Aorta (tissue), 5 donors: ENCODE measurements at places on chromosomes 4 and X. TPM values are rescaled to one million over a fixed set of nuclear protein-coding genes. Genes with fewer than 3 reads are reported as not detected.

DNA sequence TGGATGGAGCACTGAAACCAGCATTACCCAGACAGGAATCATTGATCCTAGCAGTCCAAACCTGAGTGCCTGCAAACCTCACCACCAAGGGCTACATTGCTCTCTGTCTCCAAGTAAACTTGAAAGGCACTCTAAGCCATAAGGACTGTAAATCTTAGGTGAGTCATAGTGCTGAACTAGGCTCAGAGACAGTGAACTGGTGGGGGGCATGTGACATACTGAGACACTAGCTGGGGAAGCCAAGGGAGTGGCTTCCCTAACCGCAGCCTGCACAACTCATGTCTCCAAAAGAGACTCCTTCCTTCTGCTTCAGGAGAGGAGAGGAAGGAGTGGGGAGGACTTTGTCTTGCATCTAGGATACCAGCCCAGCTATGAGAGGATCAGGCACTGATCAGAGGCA, 235.5 kb upstream of the ACTRT1 start:
- no peak for DNase-seq

GRCh38 chr4:26267087-26267486, 53.7 kb upstream of the RBPJ start:
- peak; percentile 83 for DNase-seq

DNA sequence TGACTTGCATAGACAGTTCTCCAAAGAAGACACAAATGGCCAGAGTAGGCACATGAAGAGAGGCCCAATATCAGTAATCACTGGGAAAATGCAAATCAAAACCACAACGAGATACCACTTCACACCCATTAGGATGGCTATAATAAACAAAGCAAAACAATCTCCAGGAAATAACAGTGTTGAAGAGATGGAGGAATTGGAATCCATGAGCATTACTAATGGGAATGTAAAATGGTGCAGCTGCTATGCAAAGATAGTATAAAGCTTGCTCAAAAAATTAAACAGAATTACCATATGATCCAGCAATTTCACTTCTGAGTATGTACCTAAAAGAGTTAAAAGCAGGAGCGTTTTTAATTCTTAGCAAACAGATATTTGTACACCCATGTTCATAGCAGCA, 17.0 kb upstream of the TMEM33 start:
- DNase-seq = no peak

DNA sequence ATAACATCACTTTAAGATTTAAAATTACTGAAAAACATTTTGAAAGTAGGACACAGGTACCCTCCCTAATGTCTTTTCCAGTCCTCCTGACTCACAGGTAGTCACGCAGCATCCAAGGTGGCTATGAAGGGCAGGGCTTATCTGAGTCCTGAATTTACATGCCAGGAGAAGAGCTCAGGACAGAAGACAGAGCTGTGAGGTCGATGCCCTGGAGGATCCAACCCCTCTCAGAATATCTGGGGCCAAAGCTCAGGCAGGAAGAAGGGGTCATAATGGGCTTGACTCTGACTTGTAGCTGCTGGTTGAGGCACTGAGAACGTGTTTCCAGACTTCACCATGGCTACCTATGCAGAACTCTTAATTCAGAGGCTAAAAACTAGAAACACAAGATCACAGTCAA, 177.5 kb downstream of the AASDH start:
- DNase-seq = no peak

GRCh38 chr4:151438154-151438553, 29.2 kb downstream of the FHIP1A start:
- no peak for DNase-seq

- DNase-seq = peak; percentile 91
Measured at GRCh38 chrX:131792789-131793462, 230.2 kb upstream of the STK26 start.

GRCh38 chr4:87118421-87118820, 102.0 kb downstream of the KLHL8 start:
- DNase-seq = no peak

- DNase-seq = no peak
Measured at GRCh38 chr4:23091711-23092110, 399.0 kb downstream of the GBA3 start.

The WDR19 gene
- 24.0 TPM for polyA plus RNA-seq

The TDO2 gene
- 0.41 TPM for polyA plus RNA-seq

The CORIN gene
- polyA plus RNA-seq = 1.5 TPM

The CXCL1 gene
- 1.6 TPM for polyA plus RNA-seq

The CPLX1 gene
- 0.13 TPM for polyA plus RNA-seq
